Suppressor macrophage treated with lipopolysaccharide for 1 hour (primary cell): ENCODE measurements at places on chromosomes 16 and 17.

DNA sequence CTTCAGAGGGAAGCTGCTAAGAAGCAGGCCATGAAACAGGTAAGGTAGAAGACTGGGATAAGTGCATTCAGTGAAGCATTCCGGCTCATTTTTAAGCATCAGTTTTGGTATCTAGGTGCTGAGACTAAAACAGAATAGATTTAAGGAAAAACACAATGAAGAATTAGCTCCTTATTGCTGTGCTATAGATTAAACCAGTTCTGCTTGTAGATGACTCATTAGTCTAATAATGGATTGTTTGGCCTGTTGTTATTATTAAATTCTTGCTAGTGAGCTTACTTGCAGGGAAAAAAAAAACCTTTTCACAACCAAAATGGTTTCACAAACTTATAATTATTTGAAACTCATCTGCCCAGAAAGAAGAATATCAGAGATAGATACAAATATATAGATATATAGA, 55.9 kb downstream of the NSRP1 start:
- DNase-seq, result no peak

- no peak for DNase-seq
These were observed 74.4 kb upstream of the TANC2 start for GRCh38 chr17:62891659-62892058.

- DNase-seq, result no peak
These were observed 36.6 kb downstream of the RBFOX1 start for GRCh38 chr16:7369204-7369603.

- DNase-seq, result no peak
These were observed 260.8 kb downstream of the ZFHX3 start for GRCh38 chr16:72787130-72787513.

DNA sequence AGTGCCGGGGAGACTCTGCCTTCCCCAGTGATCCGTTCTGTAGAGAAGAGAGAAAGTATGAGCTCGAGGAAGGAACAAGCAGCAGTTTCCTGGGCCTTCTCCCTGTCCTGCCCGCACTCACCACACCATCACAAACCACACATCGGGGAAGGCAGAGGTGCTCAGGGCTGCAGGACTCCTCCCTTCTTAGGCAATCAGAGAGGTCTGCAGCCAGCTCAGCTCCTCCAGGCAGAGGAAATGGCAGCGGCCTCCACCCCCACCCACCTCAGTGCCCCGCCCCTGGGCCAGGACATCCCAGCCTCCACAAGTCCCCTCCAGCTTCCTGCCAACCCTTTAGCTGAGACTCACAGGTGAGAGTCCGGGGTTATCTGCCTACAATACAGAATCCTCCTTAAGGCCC, 2.0 kb downstream of the ZNF319 start:
- no peak for DNase-seq

- DNase-seq, result no peak
These were observed 12.5 kb upstream of the C1QTNF8 start for GRCh38 chr16:1108299-1109252.
